Activated gamma-delta T cell treated with Interleukin-2 at 50 U/mL for 16 hours (primary cell): ENCODE measurements at places on chromosomes 2 and 18.

DNA sequence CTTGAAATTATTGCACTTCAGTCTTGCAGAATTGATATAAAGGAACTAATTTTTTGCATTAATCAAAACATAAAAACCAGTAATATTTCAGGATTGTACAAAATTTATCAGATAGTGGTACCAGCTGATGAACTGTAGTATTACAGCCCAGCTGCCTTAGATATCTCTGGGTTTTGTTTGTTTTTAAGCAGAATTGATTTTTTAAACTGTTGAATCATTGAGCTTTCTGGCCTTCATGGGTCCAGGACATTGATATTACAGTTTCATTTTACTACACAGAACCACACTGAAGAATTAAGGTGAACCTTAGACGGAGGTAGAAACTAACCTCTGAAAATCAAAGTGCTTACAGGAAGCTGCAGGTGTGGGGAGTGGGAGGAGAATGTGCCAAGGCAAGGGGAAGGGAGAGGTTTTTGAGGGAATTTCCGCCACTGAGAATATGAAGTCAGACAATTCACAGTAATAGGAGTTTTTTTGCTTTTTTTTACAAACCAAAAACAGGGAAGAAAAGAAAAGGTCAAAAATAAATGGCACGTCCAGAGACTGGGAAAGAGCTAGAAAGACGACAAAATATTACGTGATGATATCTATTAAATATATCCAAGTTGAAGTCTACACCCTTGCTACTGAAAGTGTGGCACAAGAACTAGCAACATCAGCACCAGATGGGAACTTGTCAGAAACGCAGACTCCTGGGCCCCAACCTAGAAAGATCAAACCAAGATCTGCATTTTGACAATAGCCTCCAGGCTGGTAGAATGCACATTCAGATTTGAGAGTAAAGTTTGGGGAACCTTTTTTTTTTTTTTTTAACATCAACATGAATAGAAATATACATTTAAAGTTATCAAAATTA is 40.8 kb upstream of the SPAG16 start:
- DNase-seq: no peak

DNA sequence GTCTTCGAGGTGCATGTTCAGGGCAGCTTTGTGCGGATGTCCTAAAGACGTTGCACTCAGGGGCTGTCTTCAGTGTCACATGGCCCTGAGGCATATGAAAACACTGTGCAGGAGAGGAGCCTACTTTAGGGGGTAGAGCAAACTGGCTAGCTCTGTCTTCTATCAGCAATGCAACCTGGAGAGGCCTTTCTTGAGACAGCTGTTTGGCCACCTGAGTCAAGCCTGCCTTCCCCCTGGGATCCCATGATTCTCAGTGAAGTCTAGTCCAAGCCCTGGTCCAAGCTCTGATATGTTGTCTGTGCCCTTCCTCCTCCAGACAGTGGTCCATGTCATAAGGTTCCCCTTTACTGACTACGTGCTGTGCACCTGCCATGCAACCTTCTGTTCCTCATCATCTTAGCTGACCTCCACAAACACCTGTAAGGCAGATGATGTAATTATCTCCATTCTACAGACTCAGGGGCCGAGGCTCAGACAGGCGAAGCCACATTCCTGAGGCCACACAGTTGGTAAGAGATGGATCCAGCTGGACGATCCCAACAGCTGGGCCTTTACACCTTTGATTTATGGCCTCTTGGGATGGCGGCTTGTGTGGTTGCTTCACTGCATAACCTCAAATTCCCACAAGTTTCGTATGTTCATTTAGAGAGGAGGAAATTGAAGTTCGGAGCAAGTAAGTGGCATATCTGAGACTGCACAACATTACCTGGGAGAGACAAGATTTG is 109.9 kb downstream of the COPS8 start:
- DNase-seq: no peak

DNA sequence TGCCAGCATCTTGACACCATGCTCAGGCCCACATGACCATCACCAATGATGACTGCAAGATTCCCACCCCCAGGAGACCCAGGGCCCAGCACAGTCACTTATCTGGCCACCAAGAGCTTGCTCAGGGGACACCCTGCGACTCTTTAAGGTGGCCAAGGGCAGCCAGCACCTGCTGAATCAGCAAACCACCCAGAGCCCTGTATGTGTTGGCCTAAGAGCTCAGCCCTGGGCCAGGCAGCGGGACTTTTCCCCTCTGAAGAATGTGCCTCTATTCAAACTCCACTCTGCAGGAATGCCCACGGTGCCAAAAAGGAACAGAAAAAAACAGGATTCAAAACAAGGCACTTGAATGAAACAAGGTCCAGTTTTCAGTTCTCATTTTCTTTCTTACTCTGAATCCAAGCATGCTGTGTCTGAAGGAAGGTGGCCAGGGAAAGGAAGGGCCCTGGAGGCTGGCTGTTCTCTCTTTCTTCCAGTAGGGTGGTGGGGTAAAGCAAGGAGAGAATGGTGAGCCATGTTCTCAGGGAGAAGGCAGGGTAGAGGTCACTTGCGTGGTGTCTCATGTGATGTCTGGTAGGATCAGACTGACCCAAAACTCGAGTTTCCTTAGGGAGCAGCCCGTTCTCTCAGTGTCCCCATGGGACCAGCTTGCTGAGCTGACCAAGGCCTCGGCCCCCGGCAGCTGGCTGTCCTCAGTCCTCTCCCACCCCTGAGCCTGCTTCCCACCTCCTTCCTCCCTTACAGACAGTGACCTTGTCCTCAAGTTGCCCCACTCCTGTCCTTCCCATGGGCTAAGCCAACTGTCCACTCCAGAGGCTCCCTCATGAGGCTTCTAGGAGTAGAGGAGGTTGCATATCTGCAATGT is 150.0 kb downstream of the RNF152 start:
- DNase-seq: no peak

DNA sequence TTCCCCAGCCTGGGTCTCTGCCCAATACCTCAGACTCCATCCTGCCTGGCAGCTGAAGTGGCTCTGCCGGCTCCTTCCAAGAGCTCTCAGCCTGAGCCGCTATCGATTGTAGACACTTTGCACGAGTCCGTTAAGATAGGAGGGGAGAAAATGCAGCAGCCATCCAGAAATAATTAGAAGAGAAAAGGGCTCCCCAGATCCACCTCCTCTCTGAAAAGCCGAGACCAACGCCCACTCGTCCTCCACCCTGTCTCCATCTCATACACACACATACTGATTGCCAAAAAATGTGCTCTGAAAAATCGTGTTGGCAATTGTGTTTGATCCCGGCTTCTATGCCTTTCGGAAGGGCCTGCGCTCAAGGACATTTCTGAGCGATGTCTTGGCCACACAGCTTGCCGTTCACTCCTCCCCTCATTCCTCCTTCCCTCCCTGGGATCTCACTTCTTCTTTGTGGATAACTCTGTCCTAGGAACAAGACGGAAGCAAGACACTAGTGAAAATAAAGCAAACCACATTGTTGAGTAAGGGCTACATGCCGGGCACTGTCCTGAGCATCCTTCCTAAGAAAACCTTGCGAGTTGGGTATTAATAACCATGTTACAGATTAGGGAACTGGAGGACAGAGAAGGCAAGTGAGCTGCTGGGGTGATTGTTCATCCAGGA is 372.8 kb upstream of the MYT1L start:
- DNase-seq: no peak

DNA sequence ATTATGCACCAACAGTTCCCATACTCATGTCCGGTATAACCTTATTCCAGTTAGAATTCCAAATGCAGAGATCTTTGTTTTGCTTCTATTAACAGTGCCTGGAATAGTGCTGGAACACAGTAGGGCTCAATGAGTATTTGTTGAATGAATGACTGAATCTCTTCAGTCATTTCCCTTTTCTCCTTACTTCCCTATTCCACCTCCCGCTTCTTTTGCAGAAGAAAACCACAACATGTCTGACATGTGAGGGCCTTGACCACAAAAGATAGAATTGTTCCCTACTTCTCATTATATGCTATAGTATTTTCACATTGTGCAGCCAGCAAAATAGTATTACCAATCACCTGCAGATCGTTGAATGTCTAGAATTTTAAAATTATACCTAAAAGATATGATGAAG is 19.5 kb upstream of the HNRNPLL start:
- DNase-seq: no peak
